ENCODE measurements at places on chromosomes 2 and 18. TPM values are rescaled to one million over a fixed set of nuclear protein-coding genes. Genes with fewer than 3 reads are reported as not detected.

DNA sequence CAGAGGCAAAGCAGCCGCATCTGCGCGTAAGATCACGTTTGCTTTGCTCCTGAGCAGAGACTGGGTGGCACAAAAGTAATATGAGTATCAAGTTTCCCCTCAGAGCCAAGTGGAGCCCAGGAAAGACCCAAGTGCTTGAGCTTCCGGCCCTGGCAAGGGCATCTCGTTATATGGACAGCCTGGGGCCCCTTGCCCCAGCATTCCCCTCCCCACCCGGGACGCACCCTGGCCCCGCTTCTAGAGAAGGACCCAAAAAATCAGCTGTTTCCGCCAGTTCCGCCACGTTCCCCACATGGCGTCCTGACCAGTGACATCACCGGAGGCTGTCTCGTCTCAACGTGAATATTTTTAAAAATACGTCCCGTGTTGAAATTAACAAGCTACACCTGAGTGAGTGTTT, 135.1 kb downstream of the NFATC1 start:
- DNase-seq: no peak

DNA sequence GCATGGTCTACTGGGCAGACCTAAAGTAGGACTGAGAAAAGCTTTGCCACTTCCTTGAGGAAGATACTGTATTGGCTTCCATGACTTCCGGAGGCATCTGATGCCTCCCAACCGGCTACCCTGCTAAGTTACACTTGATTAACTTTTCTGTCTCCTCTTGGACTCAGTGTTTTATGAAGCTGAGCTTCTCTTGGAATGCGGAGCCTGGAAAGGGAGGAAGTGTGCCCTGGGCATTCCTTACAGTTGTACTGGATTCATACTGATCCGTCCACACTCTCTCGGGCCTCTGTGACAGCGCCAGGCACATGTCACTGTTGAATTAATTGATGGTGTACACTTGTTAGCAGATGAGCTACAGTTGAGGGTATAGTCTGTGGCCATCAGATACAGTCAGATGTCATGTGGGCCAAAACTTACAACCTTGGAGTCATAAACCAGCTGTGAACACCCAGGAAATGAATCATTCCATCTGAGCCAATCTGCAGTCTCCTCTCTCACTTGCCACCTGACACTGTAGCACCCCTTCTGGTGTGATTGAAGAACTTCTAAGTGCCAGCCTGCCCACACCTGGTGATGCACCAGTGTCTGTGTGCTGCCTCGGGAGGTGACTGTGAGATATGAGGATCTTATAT, 122.5 kb downstream of the FHOD3 start:
- no peak for DNase-seq

DNA sequence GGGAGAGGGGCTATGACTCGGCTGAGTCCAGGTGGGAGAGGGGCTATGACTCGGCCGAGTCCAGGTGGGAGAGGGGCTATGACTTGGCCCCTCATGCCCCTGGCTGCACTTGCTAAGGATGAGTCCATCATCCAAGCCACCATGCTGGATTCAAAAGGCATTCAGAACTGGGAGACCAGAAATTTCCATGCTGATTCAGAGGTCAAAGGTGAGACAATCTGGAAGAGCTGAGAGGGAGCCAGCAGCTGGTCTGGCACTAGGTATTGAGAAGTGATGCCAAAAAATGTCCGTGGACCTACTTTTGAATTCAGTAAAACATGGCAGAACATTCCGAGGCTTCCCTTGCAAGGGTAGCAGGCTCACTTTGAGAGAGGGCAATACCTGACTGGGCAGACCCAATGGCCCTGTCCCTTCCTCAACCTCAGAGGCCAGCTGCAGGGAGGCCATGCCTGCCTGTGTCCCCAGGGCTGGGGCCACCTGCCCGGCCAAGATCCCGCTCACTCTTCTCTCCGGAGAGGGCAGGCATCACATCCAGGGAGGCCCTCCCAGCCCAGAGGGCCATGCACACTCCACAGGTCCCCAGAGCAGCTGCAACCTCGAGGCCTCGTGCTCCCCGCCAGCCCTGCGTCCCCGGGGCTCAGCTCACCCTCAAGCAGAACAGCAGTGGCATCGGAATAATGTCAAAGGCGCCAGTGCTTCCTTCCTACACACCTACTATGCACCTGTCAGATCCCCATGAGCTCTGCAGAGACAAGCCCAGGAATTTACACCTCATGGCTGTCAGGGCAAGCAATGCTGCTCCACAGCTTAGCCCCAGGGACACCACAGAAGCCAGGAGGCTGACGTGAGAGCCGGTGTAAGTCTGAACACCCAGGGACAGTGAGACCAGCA, 80.2 kb upstream of the GPC1 start:
- no peak for DNase-seq

GRCh38 chr2:96118698-96119388, 2.5 kb upstream of the ADRA2B start:
- no peak for DNase-seq

- no peak for DNase-seq
These were observed 1026.4 kb downstream of the DSC3 start for GRCh38 chr18:30016179-30016578.

- no peak for DNase-seq
These were observed 71.6 kb downstream of the C2orf74 start for GRCh38 chr2:61233581-61233980.

SCYGR1 gene
- not detected for total RNA-seq

Data from type B pancreatic cell (in vitro differentiated cells).